ENCODE measurements at places on chromosomes 1 and 21. TPM values are rescaled to one million over a fixed set of nuclear protein-coding genes. Genes with fewer than 3 reads are reported as not detected.

The SIM2 gene
- 1.3 TPM for total RNA-seq

The PGLYRP4 gene
- total RNA-seq = not detected

The CENPF gene
- 67.4 TPM for total RNA-seq

The FNDC5 gene
- 1.4 TPM for total RNA-seq

The IQCC gene
- 3.0 TPM for total RNA-seq

The CD1E gene
- not detected for total RNA-seq

The TBX15 gene
- 0.20 TPM for total RNA-seq

The ACTN2 gene
- 11.8 TPM for total RNA-seq

The HPDL gene
- not detected for total RNA-seq

DNA sequence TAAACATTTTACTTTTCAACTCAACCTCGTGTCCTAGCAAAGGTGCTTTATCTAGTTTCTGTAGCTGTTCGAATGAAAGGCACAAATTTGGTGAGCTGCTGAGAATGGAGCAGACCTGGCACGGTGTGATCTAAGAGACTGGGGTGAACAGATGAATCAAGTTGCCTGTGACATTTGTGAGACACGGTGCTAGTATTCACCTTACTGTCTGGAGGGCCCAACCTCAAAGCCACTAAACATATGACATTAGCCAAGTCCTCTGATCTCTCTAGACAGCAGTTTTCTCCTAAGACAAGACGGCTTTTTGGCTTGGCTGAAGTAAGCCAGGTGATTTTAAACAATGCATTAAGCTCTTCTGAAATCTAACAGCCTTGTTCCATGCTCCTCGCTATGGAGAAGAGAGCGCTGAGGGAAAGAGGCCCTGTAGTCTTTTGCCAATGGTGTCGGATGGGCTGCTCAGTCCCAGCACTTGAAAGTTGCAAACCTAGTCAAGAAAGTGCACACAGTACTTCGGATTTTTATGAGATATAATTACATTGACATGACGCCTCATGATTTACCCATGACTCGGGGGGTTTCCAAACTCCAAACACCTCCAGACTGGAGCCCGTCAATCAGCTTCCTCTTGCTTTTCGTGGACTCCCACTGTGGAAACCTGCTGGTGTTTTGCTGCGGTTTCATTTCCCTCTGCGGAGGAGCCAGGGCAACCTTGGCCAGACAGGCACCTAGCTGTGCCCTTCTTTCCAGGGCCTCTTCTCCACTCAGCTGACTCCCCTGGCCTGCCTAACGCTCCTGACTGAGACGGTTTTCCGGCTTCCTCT lies 794 bp upstream of the TOR3A start:
- no peak for DNase-seq

- DNase-seq = no peak
Measured at GRCh38 chr1:205158048-205158616, 36.4 kb upstream of the RBBP5 start.

DNA sequence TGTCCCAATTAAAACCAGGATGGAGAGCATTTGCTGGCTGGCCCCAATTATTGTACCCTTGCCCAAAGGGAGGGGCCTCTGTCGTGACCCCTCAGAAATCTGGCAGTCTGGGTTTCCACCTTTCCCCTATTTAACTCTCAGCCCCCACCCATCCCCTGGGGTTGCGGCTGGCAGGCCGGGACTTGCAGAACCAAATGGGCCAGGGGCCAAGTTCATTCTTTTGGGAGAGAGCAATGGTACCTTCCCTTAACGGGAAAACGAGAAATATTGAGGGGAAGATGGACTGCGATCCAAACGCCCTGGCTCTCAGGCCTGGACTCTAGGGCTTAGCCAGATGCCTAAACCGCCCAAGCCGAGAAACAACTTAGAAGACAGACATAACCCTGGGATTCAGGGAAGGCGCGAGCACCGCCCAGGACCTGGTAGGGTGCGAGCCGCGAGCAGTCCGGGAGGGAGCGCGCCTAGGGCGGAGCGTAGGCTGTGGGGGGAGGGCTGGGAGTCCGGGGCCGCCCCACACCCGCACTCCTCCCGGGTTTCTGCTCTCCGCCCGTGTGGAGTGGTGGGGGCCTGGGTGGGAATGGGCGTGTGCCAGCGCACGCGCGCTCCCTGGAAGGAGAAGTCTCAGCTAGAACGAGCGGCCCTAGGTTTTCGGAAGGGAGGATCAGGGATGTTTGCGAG lies at the start of gene SLC27A3:
SLC27A3 (plus strand) TSS at position 628 of the 678 bp plus-strand sequence. CDS start 91 bp downstream, outside the sequence.
- no peak for DNase-seq

DNA sequence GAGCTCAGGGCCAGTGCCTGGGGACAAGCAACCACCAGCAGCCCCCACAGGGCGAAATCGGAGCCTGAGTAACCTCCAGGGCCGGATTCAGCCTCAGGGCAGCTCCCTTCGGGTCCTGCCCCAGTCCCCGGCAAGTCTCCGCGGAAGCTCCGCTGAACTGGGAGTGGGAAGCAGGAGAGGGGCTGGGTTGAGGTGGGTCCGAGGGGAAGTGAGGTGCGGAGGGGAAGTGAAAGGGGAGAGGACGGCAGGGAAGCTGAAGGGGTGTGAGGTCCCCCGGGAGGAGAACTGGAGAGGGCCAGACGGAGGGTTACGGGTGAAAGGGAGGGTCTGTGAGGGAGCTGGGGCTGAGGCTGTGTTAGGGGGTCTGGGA lies 560 bp downstream of the PADI2 start:
- no peak for DNase-seq

DNA sequence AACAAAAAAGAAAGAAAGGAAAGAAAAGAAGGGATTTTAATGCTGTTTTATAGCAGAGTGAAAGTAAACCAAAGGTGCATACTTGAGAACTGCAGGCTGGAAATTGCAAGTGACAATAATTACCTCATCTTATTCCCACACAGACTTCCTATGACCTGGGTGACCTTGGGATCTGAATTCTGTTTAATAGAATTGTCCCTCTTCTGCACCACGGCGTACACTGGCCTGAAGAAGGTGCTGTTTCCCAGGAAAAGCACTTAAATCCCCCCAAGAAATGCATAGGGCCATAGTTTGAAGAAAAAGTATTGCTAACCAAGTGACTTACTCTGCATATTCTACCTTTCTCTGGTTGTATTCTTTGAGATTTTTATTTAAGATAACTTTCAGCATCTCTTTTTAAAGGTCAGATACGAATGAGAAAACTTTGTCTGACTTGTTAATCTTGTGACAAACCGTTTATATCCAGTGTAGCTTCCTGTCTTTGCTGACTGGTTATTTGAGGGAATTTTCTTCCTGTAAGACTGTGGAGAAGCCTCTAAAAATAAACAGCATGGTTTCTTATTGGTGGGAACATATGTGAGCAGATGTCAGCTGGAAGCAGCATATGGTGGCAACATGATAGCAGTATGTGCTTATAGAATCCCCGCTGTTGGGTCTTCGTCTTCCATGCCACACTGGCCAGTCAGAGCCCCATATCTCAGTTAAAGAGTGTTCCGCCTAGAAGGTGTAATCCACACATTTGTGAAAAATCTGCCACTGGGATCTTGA lies 16.3 kb downstream of the TGFB2 start:
- peak; percentile 66 for DNase-seq

GRCh38 chr21:28159396-28159795 lies 833.3 kb downstream of the LTN1 start:
- DNase-seq = no peak

GRCh38 chr1:231931846-231932454 lies 305.4 kb downstream of the DISC1 start:
- DNase-seq = peak; percentile 20

- DNase-seq = peak; percentile 33
Measured at GRCh38 chr1:35857830-35858229, 25.2 kb upstream of the AGO1 start.

- no peak for DNase-seq
Measured at GRCh38 chr1:22096463-22096862, 44.0 kb downstream of the CDC42 start.

GRCh38 chr1:202288177-202288576 lies 53.6 kb downstream of the UBE2T start:
- no peak for DNase-seq

DNA sequence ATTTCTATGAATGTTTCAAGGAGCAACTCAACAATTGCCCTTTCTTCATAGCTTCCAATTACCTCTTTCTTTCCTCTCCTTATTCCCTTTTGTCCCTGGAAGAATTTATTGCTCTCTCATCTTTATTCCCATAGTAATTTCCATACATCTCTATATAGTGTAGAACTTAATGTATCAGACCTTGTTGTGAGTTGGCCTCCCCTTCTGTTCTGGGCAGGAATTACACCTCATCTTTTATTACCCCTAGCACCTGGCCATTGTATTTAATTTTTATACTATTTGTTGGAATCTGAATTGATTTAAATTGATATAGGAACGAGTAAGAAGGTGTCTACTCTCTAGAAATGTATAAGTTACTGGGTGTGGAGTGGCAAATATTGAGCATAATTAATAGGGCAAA lies 114.5 kb downstream of the CACHD1 start:
- no peak for DNase-seq

- no peak for DNase-seq
Measured at GRCh38 chr1:155177192-155177917, 3.7 kb downstream of the TRIM46 start.

DNA sequence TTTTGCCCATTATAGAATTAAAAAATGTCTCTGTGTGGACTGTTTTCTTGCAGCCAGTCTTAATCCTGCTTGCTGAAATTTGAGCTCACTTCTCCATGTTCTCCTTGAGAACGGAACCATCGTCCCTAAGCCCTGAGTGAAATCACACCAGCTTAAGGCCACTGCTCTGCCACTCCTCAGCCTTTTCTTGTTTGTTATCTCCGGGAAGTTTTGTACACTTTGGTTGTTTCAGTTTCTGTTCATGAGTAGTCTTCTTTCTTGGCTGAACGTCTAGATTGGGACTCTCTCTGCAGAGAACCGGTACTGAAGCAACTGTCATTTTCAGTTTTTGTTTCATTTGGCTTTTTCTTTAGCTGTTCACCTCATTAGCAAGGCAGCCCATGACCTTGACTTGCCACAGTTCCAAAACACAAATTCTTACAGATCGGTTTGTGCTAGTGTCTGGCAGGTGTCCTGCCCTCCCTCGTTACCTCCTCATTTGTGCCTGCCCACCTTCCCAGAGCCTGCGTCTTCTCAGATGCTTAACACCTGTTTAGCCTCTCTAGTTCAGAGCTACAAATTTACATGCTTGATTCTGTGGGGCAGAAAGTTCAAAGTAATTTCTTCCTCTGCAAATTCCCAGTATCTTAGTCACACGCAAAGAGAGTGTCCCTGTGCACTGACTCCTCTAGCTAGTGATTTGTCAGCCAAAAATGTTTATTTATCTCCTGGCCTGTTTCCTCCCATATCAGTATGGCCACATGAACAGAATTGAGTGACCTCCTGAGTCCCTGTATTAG lies 12.4 kb downstream of the PSEN2 start:
- peak; percentile 54 for DNase-seq

DNA sequence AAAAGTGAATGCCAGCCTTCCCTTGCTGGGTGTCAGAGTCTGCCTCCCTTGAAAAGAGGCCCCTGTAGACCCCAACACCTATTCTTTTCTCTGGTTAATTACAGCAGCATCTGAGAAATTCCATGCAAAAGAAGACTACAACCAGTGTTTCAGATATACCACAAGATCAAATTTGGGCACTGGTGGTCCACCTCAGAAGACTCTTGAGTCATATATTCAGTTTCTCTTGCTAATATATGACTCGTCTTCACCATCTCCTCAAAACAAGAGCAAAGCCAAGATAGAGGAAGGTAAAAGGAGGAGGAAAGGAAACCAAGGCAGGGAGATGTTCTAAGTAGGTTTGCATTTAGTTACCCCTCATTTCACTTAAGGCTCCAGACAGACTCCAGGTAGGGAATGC lies 259.9 kb downstream of the ZNF648 start:
- DNase-seq = no peak

- no peak for DNase-seq
Measured at GRCh38 chr1:112470966-112471365, 37.8 kb upstream of the WNT2B start.

DNA sequence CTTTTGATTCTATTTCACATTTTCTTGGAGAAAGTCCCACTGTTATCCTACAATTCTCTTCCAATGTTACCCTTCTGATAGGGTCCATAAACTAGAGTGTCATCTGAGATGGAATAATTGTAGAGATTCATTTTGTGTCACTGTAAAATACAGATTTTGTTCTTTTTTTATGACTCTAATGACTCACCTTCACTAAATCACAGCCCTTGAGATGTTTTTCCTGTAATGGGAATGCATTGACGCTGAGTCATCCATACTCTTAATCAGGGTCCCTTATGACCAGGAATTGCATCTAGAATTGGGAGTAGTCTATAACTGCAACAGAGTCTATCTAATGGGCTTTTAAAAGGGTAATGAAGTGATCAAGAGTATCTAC lies 315.5 kb downstream of the TGFB2 start:
- peak; percentile 92 for DNase-seq

DNA sequence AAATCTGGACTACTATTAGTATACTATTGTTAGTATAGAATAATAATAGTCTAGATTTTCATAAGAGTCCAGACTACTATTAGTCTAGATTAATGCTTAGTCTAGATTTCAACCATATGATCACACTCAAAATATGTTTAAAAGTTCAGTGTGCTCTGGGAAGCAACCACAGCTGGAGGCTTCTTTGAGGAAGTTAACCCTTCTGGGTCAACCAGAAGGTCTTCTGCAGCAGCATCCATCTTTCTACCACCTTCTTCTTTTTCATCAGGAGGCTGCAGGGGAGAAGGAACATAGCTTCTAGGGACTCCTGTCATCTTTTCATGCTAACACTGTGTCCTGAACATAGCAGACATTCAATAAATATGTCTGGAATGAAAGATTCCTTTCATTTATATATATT lies 51.2 kb upstream of the DNAJC6 start:
- DNase-seq = no peak

DNA sequence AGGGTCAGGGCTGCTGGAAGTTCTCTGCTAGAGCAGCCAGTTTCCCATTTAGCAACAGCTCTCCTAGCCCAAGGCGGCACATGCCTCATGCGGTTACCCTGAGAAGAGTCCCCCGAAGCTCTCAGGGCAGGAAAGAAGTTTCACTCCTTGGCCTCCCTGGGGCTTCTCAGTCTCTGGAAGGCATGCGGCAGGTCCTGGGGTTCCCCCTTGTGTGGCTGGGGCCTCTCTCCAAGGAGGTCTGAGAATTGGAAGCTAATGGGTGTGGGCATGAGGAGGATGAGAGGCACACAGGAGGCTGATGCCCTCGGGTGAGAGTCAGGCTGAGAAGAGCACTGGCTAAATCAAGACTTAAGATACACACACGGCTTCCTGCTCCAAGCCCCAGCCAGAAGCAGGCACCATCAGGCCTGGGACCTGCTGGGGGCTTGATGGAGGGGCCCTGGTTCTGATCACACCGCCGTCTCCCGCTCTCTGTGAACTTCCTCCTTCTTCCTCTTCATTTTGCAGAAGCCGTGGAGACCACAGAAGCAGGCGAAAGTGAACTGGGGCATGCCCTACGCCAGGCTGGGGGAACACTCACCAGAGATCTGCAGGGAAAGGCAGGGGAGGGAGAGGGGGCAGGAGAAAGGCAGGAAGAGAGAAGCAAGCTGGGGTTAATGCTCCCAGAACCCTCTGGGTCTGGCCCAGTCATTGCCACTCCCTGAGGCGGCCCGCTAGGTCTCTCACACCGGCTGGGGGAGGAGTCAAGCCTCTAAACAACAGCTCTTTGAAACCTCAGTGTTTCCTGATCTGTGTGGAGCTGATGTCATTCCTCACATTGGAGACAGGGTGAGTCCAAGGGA lies 15.1 kb downstream of the BLACAT1 start:
- peak; percentile 91 for DNase-seq

Data from HT1080 (cell line).